Cerebellar nuclear complex (tissue), 1 donor: ENCODE measurements at places on chromosomes 12 and 14.

GRCh38 chr12:61574339-61574738 is 685.9 kb upstream of the USP15 start:
- DNase-seq: no peak

- no peak for DNase-seq
Observed at GRCh38 chr14:84228702-84229101, 1301.2 kb upstream of the FLRT2 start.

DNA sequence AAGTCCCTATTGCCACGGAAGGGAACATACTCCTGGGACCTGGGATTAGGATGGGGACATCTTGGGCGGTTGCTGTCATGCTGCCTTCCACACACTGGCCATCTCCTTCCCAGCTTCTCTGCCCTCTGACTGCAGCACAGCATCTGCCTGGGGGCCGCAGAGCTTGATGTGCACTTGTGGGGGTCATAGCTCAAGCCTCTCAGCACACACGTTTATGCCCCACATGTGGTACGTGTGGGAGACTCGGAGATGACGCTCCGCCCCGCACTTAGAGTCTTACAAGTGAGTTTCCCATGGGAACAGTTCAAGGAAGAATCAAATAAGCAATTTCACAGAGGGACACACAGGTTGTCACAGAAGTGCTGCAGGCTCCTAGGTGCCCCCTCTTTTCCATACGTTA is 8.6 kb downstream of the ACADS start:
- DNase-seq: no peak

- DNase-seq: no peak
Observed at GRCh38 chr14:26947265-26947664, 349.4 kb upstream of the NOVA1 start.

- no peak for DNase-seq
Observed at GRCh38 chr12:9646794-9647781, 22.4 kb upstream of the CLEC2D start.

DNA sequence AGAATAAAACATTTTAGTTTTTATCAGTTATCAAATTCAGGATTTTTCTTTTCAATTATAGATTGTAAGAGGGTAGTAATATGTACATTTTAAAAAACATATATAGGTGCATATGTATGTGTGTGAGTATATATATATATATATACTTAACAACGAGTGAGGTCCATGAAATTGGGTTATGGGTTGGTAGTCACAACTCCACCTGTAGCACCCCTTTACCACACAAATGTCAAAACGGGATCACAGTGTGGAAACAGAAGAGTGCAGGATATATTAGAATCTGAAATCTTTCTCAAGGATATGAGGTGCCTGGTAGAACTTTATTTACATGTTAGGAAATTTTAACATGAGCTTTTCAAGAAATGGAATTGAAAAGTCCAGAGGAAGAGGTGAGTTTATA is 31.3 kb downstream of the MIA2 start:
- no peak for DNase-seq

DNA sequence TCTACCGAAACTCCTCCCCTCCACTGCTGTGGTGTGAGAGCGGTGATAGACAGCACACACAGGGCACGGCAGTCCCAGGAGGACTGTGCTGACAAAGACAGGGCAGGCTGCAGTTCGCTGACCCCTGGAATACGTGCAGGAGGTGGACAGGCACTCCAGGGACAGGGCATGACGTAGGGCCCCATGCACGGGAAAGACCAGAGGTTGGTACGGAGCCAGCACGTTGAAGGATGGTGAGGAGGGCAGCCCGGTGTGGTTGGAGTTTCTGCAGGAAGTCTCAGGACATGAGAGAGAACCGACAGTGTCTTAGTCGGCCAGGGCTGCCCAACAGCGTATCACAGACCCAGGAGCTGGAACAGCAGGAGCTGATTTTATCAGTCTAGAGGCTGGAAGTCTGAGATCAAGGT is 254.2 kb upstream of the FKBP4 start:
- DNase-seq: no peak

- no peak for DNase-seq
Observed at GRCh38 chr14:106174206-106174605, 647.8 kb downstream of the TMEM121 start.

- DNase-seq: no peak
Observed at GRCh38 chr12:105280966-105281693, 45.2 kb upstream of the APPL2 start.

GRCh38 chr12:44917141-44917540 is 41.0 kb upstream of the NELL2 start:
- no peak for DNase-seq

DNA sequence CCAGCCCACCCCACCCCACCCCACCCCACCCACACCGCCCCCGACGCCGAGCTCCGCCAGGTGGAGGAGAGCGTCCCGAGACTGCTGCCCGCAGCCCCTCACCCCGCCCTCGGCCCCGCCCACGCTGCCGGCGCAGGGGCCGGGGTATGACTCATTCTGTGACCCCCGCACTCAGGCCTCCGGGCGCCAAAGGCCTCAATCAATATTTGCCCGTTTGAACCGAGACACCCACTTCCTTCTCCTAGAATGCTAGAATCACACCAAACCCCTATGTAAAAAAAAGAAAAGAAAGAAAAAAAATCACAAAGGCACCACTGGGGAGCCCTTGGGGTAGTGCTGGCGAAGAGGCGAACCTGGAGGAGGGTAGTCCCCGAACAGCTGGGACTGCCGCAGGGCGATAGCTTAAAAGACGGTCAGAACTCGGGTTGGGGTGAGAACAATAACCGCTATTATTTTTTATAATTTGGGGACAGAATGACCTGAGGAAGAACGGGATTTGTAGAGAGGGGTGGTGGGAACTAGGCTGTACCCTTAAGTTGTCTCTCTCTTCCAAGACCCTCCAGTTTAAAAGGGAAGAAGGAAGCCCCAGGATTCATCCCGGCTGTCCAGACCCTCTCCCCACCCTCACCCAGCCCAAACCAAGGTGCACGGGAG is 894 bp downstream of the KRT8 start:
- no peak for DNase-seq

DNA sequence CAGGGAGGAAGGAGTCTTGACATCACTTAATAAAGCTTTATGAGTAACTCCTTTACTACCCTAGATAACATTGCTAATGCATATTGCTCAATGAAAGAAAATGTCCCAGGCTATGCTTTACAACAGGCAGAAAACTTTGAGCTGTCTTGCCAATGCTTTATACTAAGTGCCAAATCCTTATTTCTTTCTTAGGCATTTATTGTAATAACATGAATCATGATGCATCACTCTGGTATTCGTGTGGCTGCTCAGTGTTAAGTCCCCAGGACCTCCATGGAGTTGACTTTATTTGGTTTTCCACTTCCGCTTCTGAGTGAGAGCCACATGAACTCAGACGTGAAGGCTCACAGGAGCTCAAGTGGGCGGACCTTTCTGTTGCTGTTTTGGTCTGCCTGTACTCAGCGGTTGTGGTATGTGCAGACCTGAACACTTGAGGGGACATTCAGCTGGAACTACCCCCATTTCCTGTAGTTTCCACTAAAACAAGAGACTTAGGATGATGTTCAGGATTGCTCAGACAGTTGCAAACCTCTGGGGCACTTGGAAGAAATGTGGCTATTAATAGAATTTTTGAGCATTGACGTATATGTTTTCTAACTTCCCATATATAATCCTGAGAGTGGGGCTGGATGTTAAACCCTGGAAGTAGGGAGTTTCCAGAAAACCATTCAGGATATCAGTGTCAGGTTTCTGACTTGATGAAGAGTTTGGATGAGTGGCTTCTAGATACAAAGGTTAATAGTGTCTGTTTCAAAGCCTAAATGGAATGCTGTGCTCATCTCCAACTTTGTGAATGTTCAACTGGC is 258.6 kb downstream of the MSRB3 start:
- no peak for DNase-seq

- DNase-seq: no peak
Observed at GRCh38 chr12:31568498-31568897, 22.4 kb downstream of the DENND5B start.

DNA sequence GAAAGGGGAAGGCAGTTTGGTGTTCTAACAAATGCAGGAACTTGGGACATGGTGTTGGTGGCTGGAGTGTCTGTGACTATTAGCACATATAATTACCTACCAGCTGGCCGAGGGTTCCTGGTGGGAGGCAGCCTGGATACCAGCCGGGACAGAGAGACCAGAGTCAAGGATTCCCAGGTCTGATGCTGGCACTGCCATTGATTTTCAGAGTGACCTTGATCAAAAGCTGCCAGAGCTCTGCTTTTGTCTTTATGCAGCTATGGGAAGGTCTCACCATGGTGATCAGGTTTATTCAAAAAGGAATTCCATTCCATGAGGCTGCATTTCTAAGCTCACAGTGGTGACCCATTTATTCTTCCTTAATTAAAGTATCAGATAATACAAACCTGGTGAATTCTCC is 101.0 kb upstream of the PWP1 start:
- no peak for DNase-seq

- DNase-seq: no peak
Observed at GRCh38 chr14:52253503-52253902, 14.0 kb upstream of the PTGDR start.

DNA sequence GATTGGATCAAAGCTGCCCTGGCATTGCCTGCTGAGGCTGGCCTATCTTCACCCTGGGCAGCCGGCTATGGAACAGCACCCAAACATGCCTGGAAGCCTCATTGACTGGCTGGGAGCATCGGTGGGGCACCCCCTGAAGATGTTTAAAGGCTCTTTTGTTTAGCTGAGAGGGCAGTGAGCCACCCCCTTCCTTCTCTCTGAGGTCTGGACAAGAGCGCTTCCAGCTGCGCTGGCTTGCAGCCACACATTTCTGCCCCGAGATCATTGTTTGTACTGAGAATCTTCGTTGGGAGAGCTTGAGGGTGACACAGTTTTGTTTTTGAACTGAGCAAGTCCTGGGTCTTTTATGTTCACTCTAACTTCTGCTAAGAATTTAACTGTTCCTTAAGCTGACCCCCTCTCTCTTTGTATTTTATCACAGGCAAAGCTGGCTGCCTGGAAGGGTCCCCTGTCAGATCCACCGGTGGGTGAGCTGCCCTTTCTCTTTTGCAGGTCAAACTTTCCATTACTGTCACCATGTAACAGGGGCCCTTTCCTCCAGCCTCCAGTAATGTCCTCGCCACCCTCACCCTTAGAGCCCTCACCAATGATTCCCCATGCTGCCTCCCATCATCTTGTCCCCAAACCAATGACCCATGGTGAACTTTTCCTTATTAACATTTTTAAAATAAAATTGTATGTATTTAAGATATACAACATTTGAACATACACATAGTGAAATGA is 212.2 kb downstream of the KIF26A start:
- no peak for DNase-seq

- DNase-seq: no peak
Observed at GRCh38 chr14:36256126-36256801, 64.2 kb downstream of the MBIP start.

- DNase-seq: no peak
Observed at GRCh38 chr12:121365416-121366062, 13.3 kb upstream of the ANAPC5 start.

DNA sequence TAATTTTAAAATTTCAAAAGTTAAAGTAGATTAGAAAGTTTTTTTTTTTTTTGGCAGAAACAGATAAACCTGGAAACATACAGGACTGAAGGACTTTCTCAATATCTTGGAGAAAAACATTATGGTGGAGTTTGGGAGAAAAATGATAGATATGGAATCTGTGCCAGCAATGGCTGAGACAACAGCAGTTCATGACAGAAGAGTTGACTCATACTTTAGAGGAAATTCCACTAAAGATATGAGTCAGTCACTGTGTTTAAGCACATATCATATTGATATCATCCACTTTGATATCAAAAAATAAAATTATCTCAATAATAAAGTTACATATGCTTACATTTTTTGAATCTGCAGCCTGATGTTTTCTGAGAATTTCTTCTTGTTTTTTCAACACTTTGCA is 193.9 kb upstream of the OR4E1 start:
- DNase-seq: no peak

- DNase-seq: no peak
Observed at GRCh38 chr14:56199982-56200577, 81.9 kb downstream of the PELI2 start.

DNA sequence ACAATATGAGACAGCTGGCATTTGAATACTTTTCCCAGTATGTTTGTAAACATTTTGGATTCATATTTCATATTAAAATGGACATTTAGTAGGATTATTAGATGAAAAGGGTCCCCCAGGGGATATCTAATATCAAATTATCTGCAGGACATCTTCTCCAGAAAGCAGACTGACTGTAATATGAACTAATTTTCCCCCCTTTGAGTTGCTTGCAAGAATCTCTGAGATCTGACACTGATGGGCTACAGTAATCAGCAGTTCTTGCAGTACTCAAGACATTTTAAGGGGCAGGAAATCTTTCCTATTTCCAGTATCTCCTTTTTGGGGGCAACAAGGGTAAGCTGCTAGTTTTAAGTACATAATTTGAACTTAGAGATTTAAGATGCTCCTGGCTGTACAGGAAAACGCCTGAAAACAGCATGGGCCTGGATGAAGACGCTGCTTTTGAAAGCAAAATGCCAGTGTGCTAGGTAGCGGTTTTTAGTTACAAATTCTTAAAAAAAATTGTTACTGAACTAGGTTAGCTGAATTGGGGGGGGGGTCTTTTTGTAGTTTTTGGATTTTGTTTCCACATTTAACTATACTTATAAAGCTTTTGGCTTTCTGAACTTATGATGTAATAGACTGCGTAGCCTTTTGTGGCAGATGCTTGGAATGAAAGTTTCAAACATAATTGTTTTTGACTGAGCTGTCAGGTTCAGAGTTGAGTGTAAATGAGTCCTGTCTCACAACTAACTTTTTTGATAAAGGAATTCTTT is 2.2 kb downstream of the FRMD6 start:
- DNase-seq: no peak

DNA sequence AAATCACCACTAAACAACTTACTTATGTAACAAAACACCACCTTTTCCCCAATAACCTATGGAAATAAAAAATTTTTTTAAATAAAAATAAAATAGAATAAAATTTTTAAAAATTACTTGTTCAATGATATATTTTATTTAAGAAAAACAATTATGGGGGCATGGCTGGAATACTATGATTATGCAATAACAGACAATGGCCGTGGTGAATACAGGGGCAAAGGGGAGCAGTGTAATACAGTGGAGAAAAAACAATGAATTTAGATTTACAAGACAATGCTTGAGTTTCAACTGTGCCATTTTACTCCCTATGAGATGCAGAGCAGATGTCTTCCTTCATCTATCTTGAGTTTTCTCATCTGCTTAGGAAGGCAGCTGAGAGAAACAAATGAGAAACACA is 72.9 kb downstream of the BLTP3B start:
- DNase-seq: no peak

DNA sequence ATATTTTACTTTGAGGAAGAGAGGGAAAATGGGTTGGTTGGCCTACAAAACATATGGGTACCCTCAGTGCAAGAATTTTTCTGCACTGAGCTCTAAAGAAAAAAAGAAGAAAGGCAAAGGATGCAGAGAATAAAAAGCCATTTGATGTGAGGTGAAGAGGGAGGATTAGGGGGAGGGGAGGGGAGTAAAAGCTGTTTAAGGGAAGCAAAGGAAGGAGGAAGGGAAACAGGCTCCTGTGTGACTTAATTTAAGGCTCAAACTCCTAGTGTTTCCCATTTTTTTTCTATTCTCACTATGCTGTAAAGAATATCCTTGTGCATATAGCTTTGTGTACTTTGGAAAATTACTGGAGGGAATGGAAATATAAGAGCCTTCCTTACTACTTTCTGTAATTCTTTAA is 78.7 kb downstream of the NKX2-1 start:
- no peak for DNase-seq

- DNase-seq: no peak
Observed at GRCh38 chr14:97185186-97185585, 388.0 kb downstream of the VRK1 start.

GRCh38 chr12:108327621-108328344 is 11.3 kb downstream of the CMKLR1 start:
- no peak for DNase-seq
